ENCODE measurements at places on chromosomes 4 and X. TPM values are rescaled to one million over a fixed set of nuclear protein-coding genes. Genes with fewer than 3 reads are reported as not detected.

The GABRG1 gene
- total RNA-seq = not detected

The TBL1X gene
- 5.6 TPM for total RNA-seq

The HS6ST2 gene
- 12.9 TPM for total RNA-seq

The CFAP299 gene
- total RNA-seq = not detected

The APELA gene
- total RNA-seq = not detected

The SOWAHD gene
- 0.17 TPM for total RNA-seq

The SLC34A2 gene
- total RNA-seq = not detected

The EGFL6 gene
- 0.23 TPM for total RNA-seq

The PABPC5 gene
- not detected for total RNA-seq

The TGIF2LX gene
- total RNA-seq = 0.69 TPM

The FAM193A gene
- 11.1 TPM for total RNA-seq

The LNX1 gene
- 2.5 TPM for total RNA-seq

The GTPBP6 gene
- 35.3 TPM for total RNA-seq

The ELOVL6 gene
- 3.9 TPM for total RNA-seq

The SLC6A8 gene
- 7.5 TPM for total RNA-seq

The GNRHR gene
- not detected for total RNA-seq

The AGTR2 gene
- total RNA-seq = not detected

The ERCC6L gene
- 11.1 TPM for total RNA-seq

The NWD2 gene
- not detected for total RNA-seq

The SPANXA1 gene
- not detected for total RNA-seq

The MTTP gene
- total RNA-seq = 1.0 TPM

The NAT8L gene
- total RNA-seq = 2.8 TPM

The TAF1 gene
- 34.3 TPM for total RNA-seq

The ZNF157 gene
- 0.06 TPM for total RNA-seq
